ENCODE measurements at places on chromosomes 7 and 10.

GRCh38 chr10:114661212-114661880 lies 3.3 kb upstream of the ABLIM1 start:
- DNase-seq = no peak

DNA sequence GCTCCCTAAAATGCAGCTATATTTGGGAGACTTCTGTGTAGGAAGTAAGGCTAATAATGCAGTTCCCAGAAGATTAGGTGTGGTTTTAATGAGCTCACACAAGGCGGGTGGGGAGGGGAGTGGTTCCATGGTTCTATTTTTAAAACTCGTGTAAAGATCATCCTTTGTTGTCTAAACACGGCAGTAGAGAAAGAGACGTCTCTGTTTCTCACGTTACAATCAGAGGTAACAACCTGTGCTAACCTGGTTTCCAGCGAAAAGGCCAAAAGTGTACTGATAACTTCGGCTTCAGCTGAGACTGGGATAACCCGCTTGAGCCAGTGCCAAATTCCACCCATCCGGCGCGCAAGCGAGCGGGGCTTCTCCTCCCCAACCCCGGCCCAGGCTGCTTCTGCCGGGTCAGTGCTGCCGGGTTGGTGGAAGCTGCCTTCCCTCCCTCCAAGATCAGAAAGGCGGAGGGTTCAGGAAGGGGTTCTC lies 2.5 kb upstream of the MAP3K8 start:
- no peak for DNase-seq

GRCh38 chr7:101402081-101402779 lies 39.6 kb downstream of the COL26A1 start:
- DNase-seq = no peak

DNA sequence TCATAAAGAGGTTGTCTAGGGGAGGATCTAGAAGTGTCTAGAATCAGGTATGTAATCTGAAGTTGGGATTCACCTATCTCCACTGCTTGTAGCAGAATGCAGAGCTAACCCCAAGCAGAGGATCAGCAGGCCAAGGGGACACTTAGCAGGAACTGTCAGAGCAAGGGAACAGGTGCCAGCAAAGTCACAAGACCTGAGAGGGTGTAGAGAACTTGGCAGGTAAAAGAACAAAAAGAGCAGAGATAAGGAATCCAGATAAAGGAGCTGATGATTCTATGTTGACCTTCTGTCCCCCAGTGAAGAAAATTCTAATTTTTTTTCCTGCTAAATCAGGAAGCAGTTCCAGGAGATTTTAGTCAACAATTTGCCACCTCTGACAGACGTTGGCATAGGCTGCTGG lies 91.4 kb upstream of the CCDC71L start:
- no peak for DNase-seq

DNA sequence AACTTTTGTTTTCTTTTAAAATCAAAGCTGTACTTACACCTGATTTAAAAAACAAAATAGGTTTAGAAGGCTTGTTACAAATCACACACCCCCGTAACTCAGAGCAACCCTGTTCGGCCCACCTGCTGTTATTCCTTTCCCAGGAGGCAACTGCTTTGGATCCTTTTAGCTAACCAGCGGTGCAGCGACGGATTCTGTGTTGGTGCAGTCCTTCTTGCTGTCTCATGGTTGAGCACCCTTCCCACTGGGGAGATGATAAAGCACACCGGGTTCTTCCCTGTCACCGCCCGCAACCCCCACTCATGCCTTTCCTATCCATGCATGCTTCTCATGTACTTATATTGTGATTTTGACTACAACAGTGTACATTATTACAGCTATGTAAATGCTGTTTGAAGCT lies 24.8 kb upstream of the MKI67 start:
- no peak for DNase-seq

DNA sequence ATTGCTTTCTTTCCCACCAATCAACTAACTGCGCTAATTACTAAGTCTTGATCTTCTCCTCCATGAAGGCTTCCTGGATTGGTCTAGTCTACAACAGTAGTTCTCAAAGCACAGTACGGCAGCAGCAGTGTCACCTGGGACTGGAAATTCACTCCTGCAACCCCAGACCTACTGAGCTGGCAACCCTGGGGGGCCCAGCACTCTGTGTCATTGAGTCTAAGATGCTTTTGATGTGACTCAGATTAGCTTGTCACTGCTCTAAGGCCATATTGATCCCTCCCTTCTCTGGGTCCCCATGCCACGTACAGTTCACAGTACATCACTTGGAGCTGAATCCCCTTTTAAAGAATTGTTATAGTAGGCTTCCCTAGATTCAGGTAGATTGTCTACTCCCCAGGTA lies 65.7 kb upstream of the KMT2C start:
- no peak for DNase-seq

DNA sequence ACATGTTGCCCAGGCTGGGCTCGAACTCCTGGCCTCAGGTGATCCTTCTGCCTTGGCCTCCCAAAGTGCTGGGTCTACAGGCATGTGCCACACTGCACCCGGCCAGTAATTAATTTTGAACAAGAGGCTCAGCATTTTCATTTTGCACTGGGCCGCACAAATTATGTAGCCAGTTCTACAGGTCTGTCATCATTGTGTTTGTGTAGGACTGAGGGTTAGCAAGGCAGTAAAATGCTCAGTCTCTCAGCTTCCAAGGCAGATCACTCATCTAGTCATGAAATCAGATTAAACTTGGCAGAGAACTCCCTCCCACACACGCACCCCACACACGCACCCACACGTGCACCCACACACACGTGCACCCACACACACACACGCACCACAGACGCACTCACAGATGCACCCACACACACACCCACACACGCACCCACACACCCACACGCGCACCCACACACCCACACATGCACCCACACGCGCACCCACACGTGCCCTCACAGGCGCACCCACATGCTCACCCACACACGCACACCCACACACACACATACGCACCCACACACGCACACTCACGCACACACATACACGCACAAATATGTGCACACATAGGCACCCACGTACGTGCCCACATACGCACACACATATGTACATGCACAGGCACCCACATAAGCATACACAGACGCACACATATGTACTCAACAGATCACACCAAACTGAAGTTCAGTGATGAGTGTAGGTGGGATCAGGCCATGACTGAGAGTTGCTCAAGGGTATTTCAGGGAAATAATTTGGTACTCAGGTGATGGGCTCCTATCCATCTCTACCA lies 27.8 kb upstream of the PROSER2 start:
- DNase-seq = no peak

DNA sequence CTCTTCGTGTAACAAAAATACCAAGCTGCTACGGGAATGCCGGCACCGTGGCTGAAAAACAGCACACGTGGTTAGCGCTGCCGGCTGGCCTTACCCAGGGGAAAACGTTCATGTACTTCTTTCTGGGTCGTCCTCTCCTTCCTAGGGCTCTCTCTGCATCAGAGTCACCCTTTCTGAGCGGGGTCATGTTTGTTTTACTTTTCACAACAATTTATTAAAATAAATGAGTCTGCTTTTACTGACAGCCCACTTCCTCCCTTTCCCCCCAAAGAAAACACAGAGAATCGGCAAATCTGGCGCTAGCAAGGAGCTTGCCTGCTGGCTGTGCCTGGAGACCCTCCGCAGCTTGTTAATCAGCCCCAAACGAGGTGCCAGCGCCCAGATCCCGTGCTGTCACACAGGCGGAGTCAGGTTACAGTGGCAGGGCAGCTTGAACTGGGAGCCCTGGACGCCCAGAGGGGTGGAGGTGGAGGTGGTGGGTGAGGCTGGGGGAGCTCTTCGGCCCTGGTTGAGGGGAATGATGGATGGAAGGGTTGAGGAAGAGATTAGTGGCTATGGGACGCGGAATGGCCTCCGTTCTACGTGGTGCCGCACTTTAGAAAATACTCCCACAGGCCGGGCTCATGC lies 162.2 kb upstream of the TNS3 start:
- DNase-seq = no peak

Measured in CMK (cell line).